Activated T-cell treated with anti-CD3 and anti-CD28 coated beads, Interleukin-2, amount 50 U/mL, for 4 hours (primary cell): ENCODE measurements at places on chromosomes 1 and 21.

- DNase-seq = no peak
Observed at GRCh38 chr1:66575739-66576138, 41.8 kb downstream of the SGIP1 start.

GRCh38 chr21:14405962-14406361, 23.0 kb upstream of the HSPA13 start:
- no peak for DNase-seq

DNA sequence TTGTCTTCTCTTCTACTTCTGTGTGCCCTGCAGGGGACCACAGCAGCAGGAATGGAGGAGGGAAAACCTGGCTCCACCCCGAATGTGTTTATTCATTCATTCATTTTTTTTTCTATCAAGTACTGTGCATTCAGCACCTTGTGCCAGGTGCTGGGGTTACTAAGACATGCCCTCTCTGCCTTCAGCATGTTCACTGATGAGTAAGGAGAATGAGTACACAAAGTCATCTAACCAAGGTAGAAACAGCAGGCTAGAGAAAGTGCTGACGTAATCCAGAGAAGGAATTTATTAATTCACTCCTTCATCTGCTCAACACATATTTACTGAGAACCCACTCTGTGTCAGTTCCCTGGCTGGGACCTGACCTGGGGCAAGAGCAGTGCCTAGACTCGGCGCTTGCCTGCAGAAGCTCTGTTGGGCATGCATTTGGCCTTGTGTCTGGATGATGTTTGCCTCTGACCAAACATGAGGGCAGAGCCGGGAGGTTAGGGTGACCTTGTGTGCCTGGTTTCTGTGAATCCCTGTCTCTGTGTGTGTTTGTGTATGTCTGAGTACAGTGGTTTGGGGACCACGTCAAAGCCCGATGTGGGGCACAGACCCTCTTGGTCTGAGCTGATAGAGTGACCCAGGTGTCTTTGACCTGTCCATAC, 3.3 kb upstream of the MYOG start:
- no peak for DNase-seq

- DNase-seq = peak; percentile 51
Observed at GRCh38 chr1:42747125-42747524, 7.1 kb upstream of the CLDN19 start.

GRCh38 chr1:52026278-52026677, 7.3 kb downstream of the KTI12 start:
- DNase-seq = no peak

DNA sequence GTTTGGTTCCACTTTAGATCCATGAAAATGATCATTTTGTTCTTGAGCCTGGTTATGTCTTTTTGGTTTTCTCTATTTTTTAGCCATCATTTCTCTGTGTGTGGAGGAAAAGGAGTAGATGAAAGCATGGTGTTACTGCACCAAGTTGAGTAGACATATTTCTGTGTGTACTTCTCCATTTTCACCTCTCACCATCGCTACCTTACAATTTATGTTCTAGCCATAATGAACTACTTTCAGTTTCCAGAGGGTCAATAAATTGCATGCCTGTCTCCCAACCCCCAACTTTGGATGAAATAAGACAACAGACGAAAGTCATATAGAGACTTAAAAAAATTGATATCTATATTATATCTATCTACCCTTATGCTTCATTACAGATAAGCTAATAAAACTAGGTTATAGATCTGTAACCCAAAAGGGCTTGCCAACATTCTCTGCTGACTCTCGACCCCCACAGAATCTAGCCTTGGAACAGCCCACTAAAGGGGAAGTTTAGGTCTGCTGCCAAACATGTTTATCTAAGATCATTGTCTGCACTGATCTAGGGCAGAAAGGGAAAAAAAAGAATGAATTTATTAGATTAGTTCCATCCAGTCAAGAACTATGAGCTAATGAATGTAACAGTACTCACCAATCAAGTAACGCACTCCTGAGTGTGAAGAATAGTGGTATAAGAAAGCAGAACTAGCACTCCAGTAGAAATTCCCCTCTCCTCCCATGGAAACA, 7.5 kb upstream of the MAN1A2 start:
- DNase-seq = no peak

GRCh38 chr1:114690148-114690547, 5.2 kb downstream of the AMPD1 start:
- DNase-seq = no peak

DNA sequence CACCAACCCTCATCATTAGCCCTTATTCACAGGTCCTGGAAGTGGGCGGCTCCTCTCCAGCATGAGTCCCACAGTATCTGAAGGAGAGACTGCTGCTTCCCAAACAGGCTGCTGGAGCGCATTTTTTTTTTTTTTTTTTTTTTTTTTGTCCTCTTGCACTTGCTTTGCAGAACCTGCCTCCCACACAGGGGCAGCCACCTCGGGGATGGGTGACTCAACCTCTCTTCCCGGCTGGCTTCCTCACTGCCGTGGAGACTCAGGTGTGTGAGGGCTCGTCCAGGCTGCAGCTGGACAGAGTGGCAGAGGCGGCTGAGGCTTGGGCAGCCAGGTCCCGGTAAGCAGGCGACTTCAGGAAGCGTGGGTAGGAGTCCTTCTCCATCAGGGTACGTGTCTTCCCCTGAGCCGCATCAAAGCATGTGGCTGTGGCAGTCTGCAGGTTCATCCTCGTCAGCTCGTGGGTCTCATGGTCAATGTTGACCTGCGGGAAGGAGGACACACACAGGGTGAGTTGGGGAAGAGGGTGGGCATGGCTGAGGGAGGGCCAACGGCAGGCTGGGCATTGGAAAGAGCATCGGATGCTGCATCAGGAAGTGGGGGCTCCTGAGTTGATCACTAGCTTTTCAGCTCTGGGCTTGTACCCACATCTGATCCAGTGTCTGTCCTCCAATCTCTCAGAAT, 4.0 kb downstream of the RGS16 start:
- DNase-seq = no peak

- DNase-seq = no peak
Observed at GRCh38 chr1:234302354-234302962, 70.8 kb upstream of the COA6 start.

DNA sequence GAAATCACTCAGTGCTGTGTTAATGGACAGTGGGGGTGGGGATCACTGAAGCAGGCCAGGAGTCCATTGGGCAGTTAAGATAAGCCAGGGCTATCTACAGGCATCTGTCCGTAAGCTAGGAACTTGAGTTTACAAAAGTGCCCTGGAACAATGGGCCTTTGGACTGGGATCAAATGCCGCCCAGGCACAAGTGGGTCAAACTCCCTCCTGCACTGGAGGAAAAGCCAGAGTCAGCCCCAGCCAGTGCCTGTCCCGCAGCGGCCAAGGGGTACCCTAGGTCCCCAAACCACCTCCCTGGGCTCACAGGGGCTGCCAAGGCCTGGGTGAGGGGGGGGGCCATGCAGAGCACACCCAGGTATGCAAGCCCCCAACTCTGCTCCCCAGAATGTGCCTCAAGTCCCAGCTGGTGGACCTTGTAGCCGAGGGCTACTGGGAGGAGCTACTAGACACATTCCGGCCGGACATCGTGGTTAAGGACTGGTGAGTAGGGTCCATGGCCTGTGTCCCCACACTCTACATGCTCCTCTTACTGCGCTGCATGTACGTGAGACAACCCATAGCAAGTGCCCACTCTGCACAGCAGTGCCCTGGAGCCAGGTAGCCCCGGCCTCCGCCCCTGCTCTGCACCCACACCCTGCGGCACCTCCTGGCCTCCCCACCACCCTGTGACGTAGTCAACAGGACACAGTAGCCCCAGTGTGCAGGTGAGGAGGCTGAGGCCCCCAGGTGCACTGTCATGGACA, 7.7 kb downstream of the FBXO6 start:
- no peak for DNase-seq

DNA sequence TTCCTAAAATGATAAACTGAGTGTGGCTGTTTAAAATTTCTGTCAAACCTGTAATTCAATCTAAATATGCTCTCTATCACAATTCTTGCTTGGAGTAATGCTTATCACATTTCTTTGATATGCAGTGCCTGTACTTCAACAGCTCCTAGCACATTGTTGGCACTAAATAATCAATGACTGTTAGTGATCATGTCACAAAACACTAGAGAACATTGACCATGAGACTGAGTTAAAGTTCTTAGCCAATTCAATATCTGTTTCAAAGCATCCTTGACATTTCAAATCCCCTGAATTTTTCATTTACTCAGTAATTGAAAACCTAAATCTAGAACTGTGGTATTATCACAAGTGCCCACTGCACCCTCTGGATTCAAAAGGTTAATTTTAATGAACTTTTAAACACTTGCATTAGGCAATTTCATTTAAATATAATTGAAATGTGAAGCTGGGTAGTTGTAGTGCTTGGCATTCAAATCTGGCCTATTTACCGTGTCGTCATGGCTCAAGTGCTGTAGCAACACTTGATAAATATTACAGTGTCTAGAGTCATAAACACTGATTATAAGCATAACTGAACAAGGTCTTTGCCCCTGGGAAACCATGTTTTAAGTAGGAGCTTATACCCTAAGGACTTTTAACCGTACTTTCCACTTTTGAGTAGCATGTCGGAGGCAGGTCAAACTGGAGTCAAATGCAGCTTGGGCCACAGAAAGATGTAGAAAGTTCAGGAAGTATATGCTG, 143.6 kb downstream of the LRRC7 start:
- DNase-seq = no peak
